ENCODE measurements at places on chromosomes 2 and 18.

- DNase-seq: no peak
Measured at GRCh38 chr2:64905338-64906024, 83.7 kb upstream of the SLC1A4 start.

- no peak for DNase-seq
Measured at GRCh38 chr2:8576525-8577167, 105.2 kb upstream of the ID2 start.

GRCh38 chr2:3107567-3107966, 270.1 kb downstream of the EIPR1 start:
- no peak for DNase-seq

DNA sequence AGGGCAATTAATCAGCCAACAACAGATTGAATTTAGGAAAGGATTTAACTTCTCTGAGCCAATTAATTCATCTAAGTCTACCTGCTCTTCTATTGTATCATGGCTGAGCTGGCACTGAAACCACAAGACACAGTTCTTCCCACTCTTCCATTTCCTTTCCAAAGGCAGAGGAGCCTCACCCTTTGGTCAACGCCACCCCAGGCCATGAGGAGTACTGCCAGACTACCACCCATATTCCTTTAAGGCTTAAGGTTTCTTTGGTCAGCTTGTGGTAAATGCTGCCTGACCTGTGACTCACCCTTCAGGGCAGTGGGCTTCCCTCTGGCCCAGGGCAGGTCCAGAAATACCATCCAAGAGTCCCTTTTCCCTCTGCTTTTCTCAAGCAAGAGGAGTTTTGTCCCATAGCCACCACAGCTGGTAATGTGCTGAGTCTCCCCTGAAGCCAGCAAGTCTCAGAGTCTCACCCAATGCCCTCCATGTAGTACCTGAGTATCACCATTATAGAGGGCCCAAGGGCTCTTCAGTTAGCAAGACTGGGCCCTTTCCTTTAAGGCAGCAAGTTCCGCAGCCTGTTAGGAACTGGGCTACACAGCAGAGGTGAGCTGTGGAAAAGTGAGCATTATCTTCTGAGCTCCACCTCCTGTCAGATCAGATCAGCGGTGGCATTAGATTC, 900.5 kb upstream of the CRIM1 start:
- DNase-seq: no peak

DNA sequence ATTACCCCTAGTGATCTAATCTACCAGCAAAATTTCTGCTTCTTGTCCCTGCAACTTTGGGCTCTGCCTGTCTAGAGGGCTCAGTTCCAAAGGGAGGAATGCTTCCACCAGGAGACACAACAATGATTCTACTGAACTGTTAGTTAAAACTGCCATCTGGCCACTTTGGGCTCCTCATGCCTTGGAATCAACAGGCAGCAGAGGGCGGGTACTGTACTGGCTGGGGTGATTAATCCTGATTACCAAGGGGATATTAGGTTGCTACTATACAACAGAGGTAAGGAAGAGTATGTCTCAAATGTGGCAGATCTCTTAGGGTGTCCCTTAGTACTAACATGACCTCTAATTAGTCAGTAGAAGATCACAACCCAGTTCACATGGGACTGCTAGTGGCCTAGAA, 21.4 kb downstream of the HADHA start:
- DNase-seq: no peak

- no peak for DNase-seq
Measured at GRCh38 chr2:114222344-114222743, 220.1 kb upstream of the DPP10 start.

DNA sequence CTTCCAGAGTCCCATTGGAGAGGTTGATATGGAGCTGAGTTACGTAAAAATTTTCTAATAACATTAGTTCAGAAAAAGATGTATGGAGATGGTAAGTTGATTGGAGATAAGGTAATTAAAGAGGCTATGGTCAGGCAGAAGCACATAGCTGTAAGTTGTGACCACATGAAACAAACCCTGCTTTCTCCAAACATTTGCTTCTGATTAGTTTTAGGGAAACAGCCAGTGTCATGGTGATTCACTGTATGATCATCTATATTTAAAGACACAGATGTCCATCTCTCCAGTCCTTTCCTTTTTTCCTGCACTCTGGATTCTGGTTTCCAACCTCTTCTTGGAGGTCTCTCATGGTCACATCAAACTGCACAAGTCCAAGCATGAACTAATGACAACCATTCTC, 1550.8 kb upstream of the PIK3C3 start:
- no peak for DNase-seq

DNA sequence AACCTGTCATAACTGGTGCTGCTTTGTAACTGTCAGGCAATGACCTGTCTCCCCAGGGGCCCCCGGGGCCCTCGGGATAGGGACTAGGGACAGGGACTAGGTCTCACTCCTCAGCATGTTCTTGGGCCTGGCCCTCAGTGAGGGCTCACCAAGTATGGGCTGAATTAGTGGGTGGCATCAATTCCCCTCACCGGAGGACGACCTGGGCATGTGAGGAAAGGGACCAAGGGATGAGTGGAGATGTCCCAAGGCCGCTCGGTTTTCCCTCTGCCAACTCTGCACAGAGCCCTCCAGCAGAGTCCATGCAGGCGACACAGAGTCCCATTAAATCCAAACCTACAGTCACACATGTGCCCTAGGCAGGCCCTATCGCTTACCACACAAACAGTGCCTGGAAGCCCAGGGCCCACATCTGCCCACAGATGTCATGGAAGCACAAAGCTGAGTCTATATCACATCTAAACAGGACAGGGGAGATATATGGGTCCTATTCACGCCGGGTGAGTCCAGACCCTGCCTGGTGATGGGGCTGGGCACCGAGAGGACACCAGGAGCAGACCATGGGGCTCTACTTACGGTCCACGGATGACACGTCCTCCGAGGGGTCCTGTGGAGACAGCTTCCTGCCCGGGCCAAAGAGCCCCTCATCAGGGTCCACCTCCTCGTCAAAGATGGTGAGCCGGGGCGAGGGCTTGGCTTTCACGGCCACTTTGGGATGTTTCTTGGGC, 26.6 kb downstream of the HS1BP3 start:
- DNase-seq: no peak

GRCh38 chr18:43267818-43268217, 9.5 kb downstream of the SYT4 start:
- no peak for DNase-seq
